ENCODE measurements at places on chromosomes 7 and 10.

DNA sequence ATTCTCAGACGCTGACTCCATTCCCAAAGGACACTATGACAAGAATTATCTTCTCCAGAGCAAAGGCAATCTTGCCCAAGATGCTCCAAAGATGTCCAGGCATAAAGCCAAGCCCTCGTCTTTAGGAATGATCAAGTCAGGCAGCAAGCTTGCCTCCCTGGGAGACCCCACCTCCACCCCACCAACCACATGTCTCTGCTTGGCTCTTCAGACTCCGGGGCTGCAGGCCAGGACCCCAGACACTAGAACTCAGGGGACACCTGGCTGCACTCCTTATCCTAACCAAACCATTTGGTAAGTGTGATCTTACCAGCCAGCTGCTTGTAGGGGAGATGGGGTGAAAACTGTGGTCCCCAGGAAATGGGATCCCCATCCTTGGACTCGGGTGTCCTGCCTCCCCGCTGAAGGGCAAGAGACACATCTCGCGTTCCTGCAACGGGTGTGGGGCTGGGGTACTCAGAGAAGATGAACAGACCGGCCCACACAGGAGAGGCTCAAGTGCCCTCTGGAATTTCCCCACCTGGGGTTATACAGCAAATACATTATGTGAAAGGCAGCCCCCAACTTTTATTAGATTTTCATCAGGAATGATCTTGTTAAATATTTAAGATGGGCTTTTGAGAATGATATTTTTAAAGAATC is 55.7 kb downstream of the INSIG1 start:
- DNase-seq: no peak

GRCh38 chr10:48273741-48274140 is 755 bp downstream of the FRMPD2 start:
- no peak for DNase-seq

DNA sequence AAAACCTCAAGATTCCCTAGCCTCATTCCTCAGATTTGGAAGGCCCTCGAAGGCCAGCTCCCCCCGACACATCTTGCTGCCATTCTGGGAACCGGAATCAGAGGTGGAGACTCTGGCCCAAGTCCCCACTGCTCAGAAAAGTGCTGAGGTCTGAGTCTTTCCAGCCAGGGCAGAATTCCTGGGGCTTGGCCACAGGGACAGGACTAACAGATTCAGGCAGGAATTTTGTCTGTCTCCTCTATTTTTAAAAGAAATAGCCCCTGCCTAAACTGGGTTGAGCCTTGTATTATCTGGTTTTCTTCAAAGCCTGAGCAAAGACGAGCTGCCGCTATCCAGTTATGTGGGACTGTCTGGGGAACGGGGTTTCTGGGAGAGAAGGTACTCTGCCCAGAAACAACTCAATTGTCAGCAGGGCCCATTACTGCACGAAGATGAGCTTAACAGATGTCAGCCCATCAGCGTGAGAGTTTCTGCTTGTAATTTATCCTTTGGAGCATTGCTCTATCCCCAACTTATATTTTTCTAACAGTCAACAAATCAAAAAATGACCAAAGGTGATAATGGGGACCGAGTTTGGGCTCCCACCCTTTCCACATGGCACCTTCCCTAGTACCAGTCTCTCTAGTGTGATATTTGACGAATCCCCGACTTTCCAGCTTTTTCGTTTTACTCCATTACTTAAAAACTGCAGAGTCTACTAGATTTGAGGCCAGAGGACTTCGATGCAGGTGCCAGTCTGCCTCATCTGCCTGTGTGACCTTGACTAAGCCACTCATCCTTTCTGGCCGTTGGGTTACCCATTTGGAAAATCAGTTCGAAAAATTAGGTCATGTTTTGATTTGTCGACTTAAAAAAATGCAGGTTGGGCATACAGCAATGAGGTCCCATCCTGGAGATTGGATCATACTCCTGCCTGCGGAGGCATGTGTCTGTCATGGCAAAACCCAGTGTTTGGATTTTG is 110.9 kb downstream of the WDR11 start:
- DNase-seq: no peak

DNA sequence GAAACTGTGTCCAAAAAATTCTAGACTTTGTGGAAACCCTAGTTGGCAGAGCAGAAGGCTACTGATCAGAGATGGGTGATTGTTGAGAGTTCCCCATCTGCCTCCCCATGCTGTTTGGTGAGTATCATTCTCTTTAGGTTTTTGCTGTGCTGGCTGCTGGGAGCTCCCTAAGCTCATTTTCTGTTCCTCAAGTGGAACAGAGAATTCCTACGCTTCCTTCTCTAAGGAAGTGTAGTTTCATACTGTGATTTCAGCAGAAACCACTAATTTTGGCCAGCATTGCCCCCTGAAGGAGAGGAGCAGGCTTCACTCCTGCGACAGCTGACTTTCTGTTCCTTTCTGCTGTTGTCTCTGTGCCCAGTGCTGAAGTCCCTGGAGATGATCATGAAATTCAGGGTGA is 355.3 kb upstream of the NPVF start:
- no peak for DNase-seq

DNA sequence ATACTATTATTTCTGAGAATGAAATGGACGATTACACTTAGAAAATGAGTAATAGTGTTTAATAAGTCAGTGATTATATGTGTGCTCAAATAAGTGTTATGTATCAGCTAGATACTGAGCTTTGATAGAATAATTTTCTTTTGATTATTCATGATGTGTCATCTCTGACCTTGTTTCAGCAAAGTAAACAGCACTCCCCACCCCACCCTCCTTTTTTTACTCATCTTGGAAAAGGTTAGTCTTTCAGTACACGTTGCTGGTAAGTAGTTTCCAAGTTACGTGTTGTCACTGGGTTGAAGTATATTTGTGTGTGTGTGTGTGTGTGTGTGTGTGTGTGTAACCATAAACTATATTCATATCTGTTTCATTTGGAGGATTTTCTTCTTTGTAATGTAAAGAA is 84.1 kb downstream of the GNAI1 start:
- no peak for DNase-seq

GRCh38 chr7:111789048-111789320 is 226.7 kb upstream of the IMMP2L start:
- DNase-seq: no peak

DNA sequence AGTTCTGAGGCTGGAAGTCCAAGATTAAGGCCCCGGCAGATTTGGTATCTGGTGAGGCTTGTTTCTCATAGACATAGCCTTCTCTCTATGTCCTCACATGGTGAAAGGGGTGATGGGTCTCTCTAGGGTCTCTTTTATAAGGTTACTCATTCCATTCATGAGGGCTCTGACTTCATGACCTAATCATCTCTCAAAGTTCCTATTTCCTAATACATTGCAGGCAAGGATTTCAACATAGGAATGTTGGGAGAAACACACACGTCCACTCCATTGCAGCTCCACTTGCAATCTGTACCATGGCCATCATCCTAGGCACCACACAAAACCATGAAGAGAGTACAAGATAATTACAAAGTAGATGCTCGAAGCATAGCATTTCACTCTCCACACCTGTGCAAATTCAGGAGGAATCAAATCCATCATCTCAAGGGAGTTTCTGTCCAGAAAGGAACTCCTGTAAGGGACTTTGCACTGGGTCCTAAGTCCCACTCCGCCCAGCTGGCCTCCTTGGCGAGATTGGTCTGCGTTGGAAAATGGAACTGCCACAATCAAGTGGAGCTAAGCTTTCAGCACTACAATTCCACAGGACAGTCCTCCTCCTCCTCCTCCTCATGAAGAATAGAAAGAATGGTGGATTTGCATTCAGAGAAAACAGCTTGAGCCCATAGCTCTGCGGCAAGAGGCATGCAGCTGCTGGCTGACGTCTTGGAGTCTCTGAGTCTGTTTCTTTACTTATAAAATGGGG is 8.8 kb downstream of the DDC start:
- no peak for DNase-seq

DNA sequence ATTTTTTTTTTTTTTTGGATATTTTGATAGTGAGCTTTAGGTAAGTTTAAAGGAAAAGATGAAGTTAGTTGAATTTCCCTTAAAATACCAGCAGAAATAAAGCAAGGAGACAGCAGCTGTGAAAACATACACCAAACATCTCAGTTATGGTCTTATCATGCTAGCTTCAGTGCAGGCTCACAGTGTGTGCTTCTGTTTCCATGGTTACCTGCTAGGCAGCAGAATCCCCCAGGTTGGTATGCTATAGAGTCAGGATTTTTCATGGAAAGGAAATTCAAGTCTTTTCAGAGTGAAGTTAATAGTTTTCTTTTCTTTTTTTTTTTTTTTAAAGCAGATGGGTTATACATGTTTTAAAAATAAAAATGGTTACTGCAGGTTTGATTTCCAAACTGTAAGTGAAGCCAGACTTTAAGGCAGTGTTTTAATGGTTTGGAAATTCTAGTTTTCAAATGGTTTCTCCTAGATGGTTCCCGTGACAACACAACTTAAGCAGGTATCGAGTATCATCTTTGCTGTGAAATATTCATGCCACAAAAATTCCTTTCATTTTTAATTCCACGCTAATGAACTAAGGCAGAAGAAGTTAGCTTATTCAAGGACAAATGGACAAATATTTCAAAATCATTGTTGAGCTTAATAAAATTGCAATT is 230.9 kb downstream of the BICC1 start:
- DNase-seq: peak; percentile 72

GRCh38 chr10:4407783-4408182 is 418.2 kb upstream of the AKR1E2 start:
- DNase-seq: no peak

DNA sequence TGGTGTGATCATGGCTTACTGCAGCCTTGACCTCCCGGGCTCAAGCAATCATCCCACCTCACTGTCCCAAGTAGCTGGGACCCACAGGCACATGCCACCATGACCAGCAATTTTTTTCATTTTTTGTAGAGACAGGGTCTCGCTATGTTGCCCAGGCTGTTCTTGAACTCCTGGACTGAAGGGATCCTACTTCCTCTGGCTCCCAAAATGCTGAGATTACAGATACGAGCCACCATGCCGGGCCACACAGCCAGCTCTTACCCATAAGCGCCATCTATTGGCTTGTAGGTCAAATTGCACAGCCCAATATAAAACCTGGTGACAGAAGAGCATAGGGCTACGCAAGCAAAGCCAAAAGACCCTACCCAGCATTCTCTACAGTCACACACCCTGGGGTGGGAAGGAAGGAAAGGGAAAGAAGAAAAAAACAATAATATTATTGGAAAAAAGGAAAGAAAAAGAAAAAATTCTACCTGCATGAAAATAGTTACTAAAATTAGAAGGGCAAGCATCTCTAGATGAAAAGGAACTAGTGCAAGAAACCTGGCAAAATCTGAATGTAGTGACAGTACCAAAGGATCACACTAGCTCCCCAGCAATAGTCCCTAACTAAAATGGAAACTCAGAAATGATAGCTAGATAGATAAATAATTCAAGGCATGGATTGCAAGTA is 29.4 kb upstream of the AMPH start:
- DNase-seq: no peak

DNA sequence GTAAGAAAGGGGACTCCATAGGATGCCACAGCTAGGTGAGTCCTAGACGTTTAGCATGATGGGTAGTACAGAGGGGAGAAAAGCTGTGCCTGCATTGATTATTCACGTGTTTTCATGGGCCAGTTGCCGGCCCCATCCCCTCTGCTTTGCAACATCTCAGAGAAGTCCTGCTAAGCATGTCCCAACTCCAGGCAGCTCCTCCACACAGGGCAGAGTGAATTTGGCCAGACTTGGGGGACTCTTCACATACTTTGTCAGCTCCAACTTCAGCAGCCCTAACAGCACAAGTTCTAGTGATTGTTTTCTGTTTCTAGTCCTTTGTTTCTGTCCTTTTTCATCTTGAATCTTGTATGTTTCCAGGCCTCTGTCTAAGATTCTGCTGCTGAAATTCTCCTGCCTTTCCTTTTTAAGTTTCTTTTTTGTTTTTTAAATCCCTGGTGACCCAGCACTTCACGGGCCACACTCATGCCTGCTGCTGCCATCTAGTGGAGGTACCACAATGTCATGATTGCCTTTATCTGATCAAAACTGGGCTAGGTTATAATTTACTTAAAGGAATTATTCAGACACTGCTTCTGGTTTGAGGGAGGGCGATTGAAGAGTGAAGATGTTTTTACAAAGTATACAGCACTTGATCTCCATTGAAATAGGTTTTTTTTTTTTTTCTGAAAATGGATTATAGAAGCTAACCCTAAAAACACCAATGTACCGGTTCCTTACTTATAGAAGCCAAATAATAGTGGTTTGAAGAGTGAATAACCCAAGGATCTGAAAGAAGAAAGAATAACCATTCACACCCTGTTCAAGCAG is 276.9 kb downstream of the CSTF2T start:
- peak; percentile 50 for DNase-seq

DNA sequence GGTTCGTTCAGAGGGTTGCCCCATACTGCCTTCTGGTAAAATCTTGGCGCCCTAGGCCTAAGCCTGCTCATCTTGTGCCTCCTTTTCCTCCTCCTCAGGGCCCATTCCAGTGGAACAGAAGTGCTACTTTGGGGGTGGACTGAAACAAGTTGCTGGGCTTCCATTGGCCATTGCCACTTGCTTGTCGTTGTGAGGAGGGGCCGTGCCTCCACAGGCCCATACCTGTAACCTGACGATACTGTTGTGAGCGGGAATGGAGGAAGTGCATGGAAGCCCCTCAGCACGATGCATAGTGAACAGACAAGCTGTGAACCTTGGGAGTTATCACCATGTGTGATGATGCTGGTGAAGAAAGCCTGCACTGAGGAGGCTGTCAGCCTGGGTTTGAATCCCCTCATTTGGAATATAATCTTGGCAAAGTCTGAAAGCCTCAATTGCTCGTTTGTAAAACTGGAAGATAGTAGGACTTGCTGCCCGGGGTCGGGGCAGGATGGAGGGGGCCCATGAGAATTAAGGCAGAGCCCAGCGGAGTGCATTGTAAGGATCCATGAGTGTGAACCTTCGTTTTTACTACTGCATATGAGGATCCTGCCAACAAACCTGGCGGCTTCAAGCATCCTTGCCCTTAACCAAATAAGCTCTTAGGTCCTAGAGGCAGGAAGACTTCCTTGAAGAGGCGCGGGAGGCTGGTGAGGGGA is 671 bp upstream of the PAPSS2 start:
- no peak for DNase-seq

- DNase-seq: no peak
These were observed 825.3 kb upstream of the C7orf33 start for GRCh38 chr7:147765301-147765700.

DNA sequence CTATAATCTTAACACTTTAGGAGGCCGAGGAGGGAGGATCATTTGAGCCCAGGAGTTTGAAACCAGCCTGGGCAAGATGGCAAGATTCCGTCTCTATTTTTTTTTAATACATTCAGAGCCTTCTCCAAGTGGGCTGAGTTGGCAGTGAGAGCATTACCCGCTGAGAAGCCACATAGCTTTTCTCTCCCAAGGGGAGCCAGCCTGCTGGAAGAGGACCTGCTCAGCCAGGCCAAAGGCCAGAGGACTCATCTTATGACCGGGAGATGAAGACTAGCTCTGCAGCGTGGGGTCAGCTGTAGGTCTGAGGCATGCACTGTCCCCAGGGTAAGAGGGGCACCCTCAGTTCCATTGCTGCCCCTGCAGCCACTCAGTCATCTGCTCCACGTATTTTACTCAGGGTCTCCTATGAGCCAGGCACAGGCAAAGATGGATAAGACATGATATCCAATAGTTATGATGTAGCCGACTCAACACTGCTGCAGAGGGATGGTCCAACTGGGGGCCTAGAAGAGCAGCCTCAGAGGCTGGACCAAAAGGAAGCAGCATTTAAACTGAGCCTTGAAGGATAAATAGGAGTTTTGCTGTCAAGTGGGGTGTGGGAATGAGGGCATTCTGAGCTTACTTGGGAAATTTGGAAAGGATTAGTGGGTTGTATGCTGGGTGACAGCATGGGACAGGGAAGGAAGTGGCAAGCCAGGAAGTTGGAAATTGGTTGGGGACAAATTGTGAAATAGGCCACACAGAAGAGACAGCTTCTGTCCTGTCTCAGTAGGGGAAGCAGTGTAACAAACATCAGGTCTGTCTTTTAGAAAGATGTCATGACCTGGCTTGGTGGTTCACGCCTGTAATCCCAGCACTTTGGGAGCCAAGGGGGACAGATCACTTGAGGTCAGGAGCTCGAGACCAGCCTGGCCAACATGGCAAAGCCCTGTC is 1.6 kb upstream of the MARVELD1 start:
- no peak for DNase-seq

Data from brain pericyte (primary cell).